Activated CD8-positive, alpha-beta T cell treated with anti-CD3 and anti-CD28 coated beads, Interleukin-2, amount 10 ng/mL, durations not matched to agents 7 days and 5 days (primary cell): ENCODE measurements at places on chromosomes 16 and 17. TPM values are rescaled to one million over a fixed set of nuclear protein-coding genes. Genes with fewer than 3 reads are reported as not detected.

DNA sequence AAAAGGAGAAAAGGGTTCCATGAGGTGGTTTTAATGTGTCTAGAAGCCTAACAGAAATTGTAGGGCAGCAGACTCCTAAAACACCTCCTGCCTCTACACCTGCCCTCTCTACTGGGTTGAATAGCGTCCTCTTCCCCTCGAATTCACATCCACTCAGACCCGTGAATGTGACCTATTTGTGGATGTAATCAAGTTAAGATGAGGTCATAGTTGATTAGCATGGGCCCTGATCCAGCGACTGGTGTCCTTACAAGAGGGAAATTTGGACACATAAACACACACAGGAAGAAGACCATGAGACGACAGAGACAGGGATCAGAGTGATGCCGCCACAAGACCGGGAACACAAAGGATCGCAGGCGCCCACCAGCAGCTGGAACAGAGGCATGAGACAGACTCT lies 13.5 kb downstream of the CD300LF start:
- H3K36me3 ChIP-seq: no peaks in the 10 kb centered on the region
- H3K27me3 ChIP-seq: peaks cover 14% of the 10 kb centered on the region
- H3K27ac ChIP-seq: no peak overlapping the region
- H3K4me1 ChIP-seq: no peaks in the 10 kb centered on the region
- H3K4me3 ChIP-seq: no peak overlapping the region

GRCh38 chr16:46885960-46886763 lies 2.0 kb downstream of the GPT2 start:
- peak overlapping the region; percentile 73 for H3K4me3 ChIP-seq
- no peaks in the 10 kb centered on the region for H3K36me3 ChIP-seq
- no peak overlapping the region for H3K27ac ChIP-seq
- peaks cover 15% of the 10 kb centered on the region for H3K4me1 ChIP-seq
- H3K27me3 ChIP-seq: peaks cover 16% of the 10 kb centered on the region

- no peak overlapping the region for H3K4me3 ChIP-seq
- no peaks in the 10 kb centered on the region for H3K27me3 ChIP-seq
- H3K4me1 ChIP-seq: no peaks in the 10 kb centered on the region
- DNase-seq: no peak
Observed at GRCh38 chr16:75351183-75351582, 82.1 kb downstream of the CFDP1 start.

- no peak for DNase-seq
- peaks cover 22% of the 10 kb centered on the region for H3K36me3 ChIP-seq
- H3K27me3 ChIP-seq: peaks cover 25% of the 10 kb centered on the region
- peak overlapping the region; percentile 1 for H3K4me3 ChIP-seq
- H3K27ac ChIP-seq: peak overlapping the region; percentile 10
Observed at GRCh38 chr16:88640498-88641247, 2.3 kb downstream of the IL17C start.

GRCh38 chr16:7888411-7888810 lies 555.8 kb downstream of the RBFOX1 start:
- no peaks in the 10 kb centered on the region for H3K4me1 ChIP-seq
- DNase-seq: no peak
- H3K27me3 ChIP-seq: no peaks in the 10 kb centered on the region
- H3K4me3 ChIP-seq: no peak overlapping the region

DNA sequence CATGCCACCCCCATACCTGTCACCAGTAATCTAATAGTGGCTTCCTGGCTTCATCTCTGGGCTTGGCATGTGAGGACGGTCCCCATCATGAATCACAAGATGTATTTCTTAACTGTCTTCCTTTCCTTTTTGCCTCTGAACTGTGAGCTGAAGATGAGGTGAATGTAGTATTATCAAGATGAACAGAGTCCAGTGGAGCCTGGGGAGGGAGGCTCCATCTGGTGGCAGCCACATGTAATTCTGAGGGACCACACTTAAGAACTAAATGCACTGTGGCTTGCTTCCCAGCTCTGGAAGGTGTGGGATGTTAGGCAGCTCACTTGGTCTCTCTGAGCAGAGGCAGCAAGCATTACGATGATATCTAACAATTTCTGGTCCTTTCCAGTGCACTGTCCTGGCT lies 354.9 kb upstream of the ASIC2 start:
- no peak for DNase-seq
- no peaks in the 10 kb centered on the region for H3K27me3 ChIP-seq
- no peak overlapping the region for H3K4me3 ChIP-seq
- H3K4me1 ChIP-seq: no peaks in the 10 kb centered on the region
- H3K27ac ChIP-seq: no peak overlapping the region

DNA sequence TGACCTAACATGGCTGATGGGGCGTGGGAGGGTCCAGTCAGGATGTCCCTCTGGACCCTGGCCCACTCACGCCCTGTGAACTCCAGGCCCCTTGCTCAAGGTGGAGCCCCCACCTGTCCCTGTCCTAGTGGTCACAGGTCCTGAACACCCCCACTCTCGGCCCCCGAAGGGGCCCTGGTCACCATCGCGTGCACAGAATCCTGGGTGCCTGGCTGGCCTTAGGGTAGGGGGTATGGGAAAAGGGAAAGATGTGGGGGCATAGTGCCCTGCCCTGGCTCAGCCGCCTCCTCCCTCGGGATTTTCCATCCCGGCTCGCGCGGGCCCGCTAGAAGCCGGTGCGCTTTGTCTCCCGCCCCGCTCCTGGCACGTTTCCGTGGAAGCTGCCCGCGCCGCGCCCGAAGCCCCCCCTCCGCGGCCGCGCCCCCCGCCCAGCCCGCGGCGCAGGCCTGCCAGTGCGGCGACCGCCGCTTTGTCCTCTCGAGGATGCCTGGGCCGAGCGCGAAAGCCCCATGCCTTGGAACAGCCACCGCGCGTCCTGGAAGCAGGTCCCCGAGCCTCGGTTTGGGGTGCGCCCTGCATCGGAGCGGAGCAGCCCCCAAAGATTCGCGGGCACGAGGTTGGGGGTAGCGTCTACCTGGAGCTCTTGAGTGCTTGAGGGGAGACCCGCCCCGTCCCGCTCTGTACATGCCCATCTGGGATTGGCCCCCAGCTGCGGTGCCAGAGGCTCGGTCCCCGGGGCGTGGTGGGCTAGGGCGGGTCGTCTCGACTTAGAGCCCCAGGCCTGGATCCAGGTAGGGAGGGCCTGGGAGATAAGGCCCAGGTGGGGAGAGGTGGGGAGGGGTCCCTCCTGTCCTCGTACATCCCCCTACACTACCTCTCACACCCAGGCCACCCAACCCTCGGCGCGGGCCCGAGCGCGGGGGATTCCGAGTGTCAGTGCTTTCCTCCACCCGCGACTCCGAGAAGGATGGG lies 1.3 kb downstream of the SMPD3 start:
- no peak for DNase-seq
- peaks cover 18% of the 10 kb centered on the region for H3K4me1 ChIP-seq
- H3K27ac ChIP-seq: no peak overlapping the region
- peaks cover 36% of the 10 kb centered on the region for H3K27me3 ChIP-seq

- DNase-seq: no peak
- no peaks in the 10 kb centered on the region for H3K36me3 ChIP-seq
- H3K4me3 ChIP-seq: no peak overlapping the region
- no peak overlapping the region for H3K27ac ChIP-seq
- no peaks in the 10 kb centered on the region for H3K4me1 ChIP-seq
- peaks cover 39% of the 10 kb centered on the region for H3K27me3 ChIP-seq
Observed at GRCh38 chr17:72575542-72576233, 454.9 kb downstream of the SOX9 start.

The TAT gene
- total RNA-seq: not detected

GRCh38 chr16:53415504-53415903 lies 18.8 kb upstream of the RBL2 start:
- H3K4me3 ChIP-seq: no peak overlapping the region
- peaks cover 11% of the 10 kb centered on the region for H3K4me1 ChIP-seq
- no peaks in the 10 kb centered on the region for H3K27me3 ChIP-seq
- no peak for DNase-seq

DNA sequence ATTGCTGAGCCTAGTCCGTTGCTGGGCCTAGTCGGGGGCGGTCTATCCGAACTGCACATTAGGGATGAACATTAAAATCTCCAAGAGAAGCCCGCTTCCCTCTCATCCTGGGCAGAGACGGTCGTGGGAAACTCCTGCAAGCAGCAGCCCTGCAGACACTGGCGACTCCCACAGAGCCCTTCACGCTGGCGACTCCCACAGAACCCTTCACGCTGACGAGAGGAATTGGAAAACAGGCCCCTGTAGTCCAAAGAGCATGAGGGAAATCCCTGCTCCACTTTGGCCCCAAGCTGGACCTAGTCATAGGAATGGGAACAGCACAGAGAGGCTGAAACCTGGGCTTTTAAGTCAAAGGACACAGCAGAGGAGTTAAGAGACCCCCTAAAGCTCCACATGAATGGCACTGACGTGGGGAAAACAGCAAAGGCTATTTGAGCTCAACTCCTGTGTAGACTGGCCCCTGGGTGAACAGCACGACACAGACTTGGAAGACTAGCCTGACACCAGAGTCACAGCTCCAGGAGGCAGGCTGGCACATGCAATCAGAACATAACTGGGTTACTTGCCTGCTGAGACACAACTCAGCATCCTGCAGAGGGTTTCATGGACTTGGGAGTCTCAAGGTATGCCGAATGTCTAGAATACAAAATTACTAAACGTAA lies 42.2 kb downstream of the WDR45B start:
- DNase-seq: no peak
- no peak overlapping the region for H3K4me3 ChIP-seq
- H3K27ac ChIP-seq: no peak overlapping the region
- no peaks in the 10 kb centered on the region for H3K27me3 ChIP-seq
- H3K4me1 ChIP-seq: peaks cover 16% of the 10 kb centered on the region
- H3K36me3 ChIP-seq: peaks cover 47% of the 10 kb centered on the region

The KRTAP3-1 gene
- total RNA-seq: not detected

The FBXW10 gene
- total RNA-seq: not detected

The MEOX1 gene
- total RNA-seq: 6.9 TPM

DNA sequence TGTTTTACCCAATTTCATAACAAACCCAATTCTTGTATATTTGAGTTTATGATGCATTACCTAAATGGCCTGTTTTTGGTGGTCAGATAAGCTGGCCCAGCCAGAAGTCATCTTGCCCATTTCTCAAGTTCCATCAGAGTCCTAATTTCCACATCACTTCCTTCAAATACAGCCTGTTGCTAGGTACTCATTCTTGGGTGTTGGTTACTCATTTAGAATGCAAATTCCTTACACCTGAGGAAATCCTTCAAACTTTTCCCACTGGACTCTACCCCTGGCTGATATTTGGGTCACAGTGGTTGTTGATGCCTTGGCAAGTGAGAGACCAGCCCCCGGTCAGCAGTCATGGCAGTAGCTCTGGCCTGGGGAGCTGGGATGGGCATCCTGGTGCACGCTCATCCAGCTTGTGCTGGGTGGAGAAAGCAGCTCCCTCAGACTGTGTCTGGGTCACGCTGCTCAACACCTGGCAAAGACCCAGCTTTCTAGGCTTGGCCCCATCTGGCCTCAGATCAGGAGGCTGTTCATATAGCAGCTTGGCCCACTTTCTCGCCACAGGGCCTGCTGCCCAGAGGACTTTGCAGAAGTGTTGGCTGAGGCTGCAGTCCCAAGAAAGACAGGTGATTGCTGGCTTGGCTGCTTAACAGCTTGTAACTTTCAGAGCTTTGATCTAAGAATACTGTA lies 25.8 kb downstream of the WSB1 start:
- H3K4me3 ChIP-seq: no peak overlapping the region
- H3K27ac ChIP-seq: no peak overlapping the region
- H3K27me3 ChIP-seq: no peaks in the 10 kb centered on the region
- H3K36me3 ChIP-seq: peaks cover 41% of the 10 kb centered on the region

The SAMD14 gene
- total RNA-seq: 0.50 TPM

DNA sequence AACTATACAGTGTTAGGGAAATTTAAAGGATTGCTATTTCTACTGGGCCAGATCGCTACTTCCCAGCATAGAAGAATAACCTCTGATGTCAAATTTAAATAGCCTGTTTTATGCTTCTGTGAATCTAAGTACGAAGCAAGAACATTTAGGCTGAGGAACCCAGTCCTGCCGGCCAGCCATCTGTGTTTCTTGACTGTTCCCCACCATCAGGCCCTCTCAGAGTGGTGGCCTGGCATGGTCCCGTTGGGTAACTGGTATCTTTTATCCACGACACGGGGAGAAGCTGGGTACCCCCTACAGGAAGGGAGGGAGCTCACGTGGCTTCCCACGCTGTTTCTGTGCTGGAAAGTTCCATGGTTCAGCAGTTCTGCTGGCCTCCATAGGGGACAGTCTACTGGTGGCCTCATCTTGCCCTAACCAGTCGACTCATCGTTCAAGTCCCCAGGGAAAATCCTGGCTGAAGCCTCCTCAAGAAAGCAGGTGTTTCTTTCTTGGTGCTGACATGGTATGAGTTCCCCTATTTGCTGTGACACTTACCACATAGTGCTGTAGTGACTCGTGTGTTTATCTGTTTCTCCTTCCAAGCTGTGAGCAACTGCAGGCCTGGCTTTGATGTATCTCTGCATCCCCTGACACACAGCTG lies 201.7 kb upstream of the NLRP1 start:
- H3K27me3 ChIP-seq: peaks cover 8% of the 10 kb centered on the region
- no peak overlapping the region for H3K4me3 ChIP-seq
- no peak overlapping the region for H3K27ac ChIP-seq
- no peak for DNase-seq
- H3K36me3 ChIP-seq: no peaks in the 10 kb centered on the region

DNA sequence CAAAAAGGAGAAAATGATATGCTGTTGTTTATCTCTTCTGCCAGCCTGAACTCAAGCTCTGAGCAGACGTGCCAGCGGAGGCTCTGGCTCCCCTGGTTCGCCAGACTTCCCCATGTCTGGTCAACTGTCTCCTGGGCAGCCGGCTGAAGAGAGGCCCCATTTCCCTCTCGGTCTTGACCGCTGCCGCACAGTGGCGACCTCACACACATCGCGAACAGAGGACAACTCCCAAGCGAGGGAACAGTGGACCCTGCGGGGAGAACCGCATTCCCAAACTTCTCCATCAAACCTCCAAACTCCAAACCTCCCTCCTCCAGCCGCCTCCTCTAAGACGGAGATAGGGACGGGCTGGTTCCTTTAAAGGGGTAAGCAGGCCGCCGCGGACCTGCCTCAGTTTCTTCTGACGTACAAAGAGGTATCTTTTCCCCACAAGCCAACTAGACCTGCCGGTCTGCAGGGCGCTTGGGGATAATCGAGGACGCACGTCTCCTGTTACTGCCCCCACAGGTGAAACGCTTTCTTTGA lies 24.9 kb upstream of the RFFL start:
- H3K27me3 ChIP-seq: no peaks in the 10 kb centered on the region
- peak overlapping the region; percentile 88 for H3K4me3 ChIP-seq
- H3K36me3 ChIP-seq: peaks cover 5% of the 10 kb centered on the region
- H3K4me1 ChIP-seq: peaks cover 47% of the 10 kb centered on the region

- H3K27ac ChIP-seq: no peak overlapping the region
- H3K27me3 ChIP-seq: no peaks in the 10 kb centered on the region
- DNase-seq: no peak
- H3K36me3 ChIP-seq: no peaks in the 10 kb centered on the region
- H3K4me3 ChIP-seq: no peak overlapping the region
- no peaks in the 10 kb centered on the region for H3K4me1 ChIP-seq
Observed at GRCh38 chr16:51392521-51393187, 241.6 kb upstream of the SALL1 start.

DNA sequence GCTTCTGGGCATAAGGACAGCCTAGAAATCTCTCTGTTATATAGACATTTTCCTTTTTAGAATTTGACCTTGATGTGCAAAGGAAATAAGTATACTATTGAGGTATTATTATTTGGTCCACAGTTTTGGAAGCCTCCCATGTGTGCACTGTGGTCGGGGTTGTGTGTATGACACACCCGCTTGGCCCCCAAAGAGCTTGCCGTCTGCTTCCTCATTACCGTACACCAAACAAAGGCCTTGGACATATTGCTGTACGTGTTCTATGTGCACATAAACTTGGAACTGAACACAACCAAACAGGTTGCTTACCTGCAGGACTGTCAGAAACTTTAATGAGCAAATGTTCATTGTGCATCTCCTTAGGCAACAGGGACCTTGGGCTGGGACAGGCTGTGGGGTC lies 38.2 kb downstream of the METRNL start:
- DNase-seq: no peak
- peaks cover 23% of the 10 kb centered on the region for H3K27me3 ChIP-seq
- H3K4me1 ChIP-seq: peaks cover 15% of the 10 kb centered on the region
- no peaks in the 10 kb centered on the region for H3K36me3 ChIP-seq
